Stimulated activated CD4-positive, alpha-beta T cell treated with anti-CD3 and anti-CD28 coated beads, Interleukin-15, amount 100 ng/mL, for 1 hour (primary cell): ENCODE measurements at places on chromosomes 6 and 20.

GRCh38 chr6:117440706-117441525 lies 15.2 kb upstream of the ROS1 start:
- no peak for DNase-seq

- DNase-seq: no peak
Measured at GRCh38 chr6:158506601-158507000, 53.3 kb upstream of the TMEM181 start.

- DNase-seq: no peak
Measured at GRCh38 chr20:43752051-43752360, 25.2 kb upstream of the GTSF1L start.

GRCh38 chr6:108920751-108921150 lies 72.5 kb downstream of the ARMC2 start:
- no peak for DNase-seq

DNA sequence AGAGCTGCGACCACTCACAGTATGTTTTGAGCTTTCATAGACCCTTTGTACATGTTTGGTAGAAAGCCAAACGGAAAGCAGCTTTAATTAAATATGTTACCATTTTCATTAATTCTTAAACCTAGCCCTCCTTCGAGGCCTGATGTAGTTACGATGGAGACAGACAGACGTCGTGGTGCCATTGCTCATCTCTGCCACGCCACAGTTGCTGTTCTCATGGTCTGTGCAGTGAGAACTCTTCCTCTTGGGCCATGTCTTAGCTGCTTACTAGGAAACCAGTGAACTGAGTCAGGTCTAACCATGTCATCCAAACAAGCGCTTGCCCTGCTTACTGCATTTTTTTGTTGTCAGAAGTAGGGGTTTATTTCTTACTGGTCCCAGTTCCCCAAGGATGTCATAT lies 62.8 kb downstream of the SNX9 start:
- no peak for DNase-seq
